NCI-H1436 treated with DMSO at 0.1 percent for 48 hours (cell line): ENCODE measurements at places on chromosomes 4 and X.

DNA sequence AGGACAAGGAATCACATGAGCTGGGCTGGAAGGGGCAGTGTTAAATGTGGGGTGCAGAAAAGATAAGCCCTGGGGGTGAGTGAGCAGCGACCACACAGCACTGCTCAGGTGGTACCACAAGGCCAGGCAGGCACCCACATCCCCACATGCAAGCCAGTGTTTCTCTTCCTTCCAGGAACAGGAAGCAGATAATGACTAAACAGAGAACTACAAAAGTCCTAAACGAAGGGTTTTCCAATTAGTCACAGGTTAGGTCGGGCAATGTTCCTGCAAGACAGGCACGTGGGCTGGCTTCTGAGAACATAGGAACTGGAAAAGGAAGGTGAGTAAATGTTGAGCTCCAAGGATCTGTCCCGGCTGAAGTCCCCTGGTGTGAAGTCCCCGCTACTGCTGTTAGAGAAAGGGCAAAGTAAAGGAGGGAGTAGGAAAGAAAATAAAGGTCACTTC is 19.5 kb downstream of the RELL1 start:
- DNase-seq: no peak

DNA sequence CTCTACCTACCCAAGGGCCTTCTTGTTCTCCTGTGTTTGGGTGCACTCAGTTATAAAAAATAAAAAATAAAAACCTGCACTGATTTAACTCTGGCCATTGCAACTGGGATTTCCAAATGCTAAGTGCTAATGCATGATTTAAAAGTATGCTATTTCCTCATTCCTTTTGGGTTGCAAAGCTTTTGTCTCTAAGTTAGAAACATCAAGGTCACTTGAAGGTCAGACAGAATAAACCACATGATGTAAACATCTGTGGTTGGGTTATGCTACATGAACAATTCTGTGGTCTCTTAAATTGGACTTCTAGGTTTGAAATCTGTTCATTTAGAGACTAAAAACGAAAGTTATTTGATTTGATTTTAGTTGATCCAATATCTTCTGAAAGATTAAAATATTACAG is 1547.4 kb upstream of the TENM3 start:
- no peak for DNase-seq

DNA sequence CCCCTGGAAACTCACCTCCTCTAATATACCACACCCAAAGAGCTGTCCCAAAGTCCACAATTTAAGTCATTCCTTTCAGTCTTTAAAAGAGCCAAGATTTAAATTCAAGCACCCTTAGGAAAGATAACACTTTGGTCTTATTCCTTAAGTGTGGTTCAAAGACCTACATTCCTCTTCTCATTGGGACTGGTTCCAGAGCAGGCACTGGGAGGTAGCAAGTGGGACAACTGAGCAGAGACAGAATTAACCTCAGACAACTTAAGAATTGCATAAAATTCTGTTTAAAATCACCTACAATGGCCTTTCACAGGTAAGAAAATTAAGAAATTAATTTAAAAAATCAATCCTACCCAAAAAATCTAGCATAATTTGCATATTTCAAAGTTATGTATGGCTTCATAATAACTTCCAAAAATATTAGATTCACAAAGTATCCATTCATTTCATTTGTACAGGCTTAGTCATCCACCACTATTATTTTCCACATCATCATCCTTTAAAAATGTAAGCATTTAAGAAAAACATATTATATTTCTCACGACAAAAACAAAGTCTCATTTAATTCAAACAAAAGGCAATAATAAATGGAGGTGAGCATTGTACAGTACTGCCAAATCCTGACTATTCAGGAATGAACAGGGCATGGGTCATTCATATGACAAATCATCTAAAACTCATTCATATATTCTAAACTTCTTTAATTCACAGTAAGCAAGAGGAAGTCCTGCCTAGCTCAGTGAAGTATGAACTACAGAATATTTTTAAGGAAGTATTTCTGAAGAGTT is 13.6 kb downstream of the PRSS12 start:
- DNase-seq: no peak

DNA sequence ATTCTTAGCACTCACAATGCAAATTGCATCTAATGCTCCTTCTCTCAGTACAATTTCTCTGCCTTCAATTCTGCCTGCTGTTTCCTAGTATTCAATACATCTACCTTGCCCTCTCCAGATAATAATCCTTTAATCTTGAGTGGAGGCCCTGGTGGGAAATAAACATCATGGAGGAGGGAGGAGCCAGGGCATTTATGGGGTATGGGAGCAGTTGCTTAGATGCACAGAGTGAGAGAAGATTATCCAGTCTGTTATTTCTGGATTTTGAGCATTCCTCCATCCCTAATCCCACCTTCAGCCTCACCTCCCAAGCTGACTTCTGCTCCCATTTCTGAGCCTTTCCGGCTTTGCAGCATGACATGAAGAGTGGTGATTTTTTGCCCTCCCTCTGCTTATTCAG is 127.9 kb upstream of the PPP3CA start:
- no peak for DNase-seq

GRCh38 chrX:111646515-111646914 is 34.5 kb upstream of the ALG13 start:
- no peak for DNase-seq

- DNase-seq: no peak
Observed at GRCh38 chr4:53463340-53463739, 85.9 kb downstream of the FIP1L1 start.

DNA sequence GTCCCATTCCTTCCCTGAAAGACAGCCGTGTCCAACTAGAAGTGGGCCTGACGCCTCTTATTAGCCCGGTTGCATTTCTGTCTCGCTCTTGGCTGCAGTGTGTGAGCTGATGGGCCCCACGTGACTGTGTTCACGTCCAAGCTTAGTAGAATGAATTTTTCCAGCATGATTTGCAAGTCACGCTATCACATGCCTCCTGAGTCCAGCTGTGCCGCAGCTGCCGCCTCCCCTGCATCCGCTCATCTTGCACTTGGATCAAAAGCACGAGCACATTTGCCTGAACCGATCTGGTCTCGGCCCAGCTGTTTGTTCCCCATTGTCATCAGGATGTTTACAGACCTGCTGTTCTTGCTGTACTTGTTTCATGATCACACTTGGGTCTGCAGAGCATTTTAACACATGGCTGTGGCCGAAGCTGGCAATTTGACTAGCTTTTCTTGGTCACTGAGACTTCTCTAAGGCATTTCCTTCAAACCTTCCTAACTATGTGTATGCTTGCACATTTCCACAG is 126.5 kb downstream of the KIT start:
- no peak for DNase-seq

DNA sequence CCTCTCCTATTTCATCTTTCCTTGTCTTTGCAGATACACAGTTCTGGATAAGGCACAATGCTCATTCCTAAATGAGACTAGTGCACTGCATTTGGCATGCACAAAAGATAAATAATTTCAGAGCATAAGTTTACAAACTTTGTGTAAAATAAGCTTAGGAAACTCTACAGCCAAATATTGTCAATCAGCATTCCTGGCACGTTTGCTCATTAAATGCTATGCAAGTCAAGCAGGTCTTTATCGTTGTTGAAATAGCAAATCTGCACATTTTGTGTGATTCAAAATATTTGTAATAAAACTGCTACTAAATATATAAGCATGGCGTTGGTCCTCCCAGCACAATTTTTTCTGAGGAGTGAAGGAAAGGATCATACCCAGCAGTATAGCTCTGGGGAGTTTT is 322.1 kb upstream of the NOCT start:
- DNase-seq: no peak

DNA sequence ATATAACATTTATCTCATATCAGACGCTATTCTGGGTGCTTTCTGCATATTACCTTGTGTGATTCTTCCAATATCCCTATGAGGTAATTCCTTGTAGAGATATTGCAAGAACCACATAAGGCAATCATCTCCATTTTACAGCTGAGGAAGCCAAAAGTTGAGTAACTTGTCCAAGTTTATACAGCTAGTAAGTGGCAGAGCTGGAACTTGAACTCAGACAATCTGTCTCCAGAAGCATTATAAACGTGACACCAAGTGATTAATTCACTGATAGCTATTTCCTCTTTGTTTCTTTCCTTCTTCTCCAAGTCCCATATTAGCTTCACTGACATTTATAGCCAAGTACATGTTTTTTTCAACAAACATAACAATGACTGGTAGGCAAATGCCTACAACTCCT is 7.3 kb downstream of the EMCN start:
- no peak for DNase-seq

DNA sequence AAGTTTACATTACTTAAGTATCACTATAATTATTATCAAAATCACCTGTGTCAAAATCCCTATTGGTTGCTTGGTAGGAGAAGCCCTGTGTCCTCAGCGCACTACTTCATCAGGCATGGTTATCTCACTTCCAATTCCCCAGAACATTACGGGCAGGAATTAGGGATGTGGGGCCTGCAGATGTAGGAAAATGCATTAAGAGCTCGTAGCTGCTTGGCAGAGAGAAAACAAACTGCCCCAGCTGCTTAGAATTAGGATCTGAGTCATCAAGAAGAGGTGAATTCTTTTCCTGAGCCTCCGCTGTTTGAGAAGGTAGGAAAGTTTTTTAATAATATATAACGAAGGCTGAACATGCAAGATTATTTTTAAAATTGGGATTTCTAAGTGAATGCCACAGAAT is 31.1 kb upstream of the CLNK start:
- DNase-seq: no peak

DNA sequence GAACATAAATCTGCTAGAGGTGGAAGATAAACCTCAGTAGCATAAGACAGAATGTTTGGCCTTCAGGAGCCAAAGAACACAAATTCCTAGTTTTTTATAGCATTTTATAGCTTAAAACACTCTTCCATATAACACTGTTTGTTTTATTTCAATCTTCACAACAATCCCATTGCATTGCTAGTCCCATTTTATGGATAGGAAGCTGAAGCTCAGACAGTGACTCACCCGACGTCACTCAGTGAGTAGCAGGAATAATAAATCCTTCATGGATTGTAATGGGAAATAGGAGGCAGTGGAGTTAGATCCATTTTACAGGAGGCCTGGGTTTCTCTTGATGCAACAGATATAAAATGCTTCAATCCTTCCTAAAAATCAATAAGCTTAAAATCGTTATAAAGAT is 217.5 kb downstream of the RAB28 start:
- DNase-seq: no peak

DNA sequence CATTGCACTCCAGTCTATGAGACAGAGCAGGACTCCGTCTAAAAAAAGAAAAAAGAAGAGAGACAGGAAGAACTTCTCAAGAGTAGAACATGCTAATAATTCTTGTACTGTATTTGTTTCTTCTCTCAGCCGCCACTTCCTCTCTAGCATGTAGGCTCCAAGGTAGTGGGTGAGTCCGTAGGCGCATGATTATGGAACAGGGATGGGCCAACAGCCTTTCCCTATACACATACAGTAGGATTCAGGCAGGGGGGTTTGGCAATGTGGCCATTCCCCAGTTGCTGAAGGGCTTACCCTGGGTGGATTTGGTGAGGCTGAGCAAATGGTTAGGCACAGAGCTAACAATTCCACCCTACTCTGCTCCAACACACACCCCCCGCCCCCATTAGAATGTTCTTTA is 35.0 kb upstream of the APLN start:
- DNase-seq: no peak

DNA sequence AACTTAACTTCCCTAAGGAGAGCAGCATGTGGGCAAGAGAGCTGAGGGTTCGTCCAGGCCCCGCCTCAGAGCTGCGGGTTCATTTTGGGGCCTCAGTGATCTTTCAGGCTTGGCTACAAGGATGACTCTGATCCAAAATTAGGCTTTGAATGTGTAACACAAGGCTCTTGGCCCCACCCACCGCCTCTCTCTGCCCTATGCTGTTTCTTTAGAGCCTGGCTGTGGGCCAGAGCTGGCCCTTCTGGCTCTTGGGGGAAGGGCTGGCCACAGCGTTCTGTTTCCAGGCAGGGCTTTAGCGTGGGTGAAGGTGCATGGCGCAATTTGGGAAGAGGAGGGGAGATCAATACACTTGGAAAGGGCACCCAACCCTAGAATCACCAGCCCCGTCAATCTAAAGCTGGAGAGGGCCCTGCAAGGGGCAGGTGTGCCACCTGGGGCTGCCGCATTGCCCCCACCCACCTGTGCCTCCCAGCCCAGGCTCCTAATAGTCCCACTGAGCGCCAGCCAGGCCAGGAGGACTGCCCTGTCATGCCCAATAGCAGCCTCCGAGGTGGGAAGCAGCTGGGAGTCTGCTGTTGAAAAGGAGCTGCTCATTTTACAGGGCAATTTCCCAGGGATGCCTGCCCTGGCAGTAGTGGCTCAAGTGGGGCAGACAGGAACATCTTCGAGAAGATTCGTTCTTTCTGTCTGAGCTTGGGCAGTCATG is 84.5 kb upstream of the MAML3 start:
- peak; percentile 79 for DNase-seq

- no peak for DNase-seq
Observed at GRCh38 chr4:119238068-119238722, 25.7 kb downstream of the USP53 start.

DNA sequence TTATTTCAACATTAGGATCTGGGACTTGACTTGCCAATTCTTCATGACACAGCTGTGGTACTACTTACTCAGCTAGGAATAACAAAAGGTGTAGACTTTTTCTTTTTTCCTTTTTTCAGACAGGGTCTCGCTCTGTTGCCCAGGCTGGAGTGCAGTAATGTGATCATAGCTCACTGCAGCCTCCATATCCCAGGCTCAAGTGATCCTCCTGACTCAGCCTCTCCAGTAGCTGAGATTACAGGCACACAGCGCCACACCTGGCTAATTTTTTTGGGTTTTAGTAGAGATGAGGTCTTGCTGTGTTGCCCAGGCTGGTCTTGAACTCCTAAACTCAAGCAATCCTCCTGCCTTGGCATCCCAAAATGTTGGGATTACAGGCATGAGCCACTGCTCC is 16.3 kb downstream of the NOA1 start:
- no peak for DNase-seq

GRCh38 chr4:44804301-44804700 is 77.9 kb upstream of the GNPDA2 start:
- no peak for DNase-seq

- DNase-seq: no peak
Observed at GRCh38 chr4:184649971-184650855, 675 bp downstream of the PRIMPOL start.

- no peak for DNase-seq
Observed at GRCh38 chr4:1061056-1061700, 49.8 kb downstream of the FGFRL1 start.

GRCh38 chr4:152917543-152918395 is 18.4 kb upstream of the FHDC1 start:
- no peak for DNase-seq

DNA sequence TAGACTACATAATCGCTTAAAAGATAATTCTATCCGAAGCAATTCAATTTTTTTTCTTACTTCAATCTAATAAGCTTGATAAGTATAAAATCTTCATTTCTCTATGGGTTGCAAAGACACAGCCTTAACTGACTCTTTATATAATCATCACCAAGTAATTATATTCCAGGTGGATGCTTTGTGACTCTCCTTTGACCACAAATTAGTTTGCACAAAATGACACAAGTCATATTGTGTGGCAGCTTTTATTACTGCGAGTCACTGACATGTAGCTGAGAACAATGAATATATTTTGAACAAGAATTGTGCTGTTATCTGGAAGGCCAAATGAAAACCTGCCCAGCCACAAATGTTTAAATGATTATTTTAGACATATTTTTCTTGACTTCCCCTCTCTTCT is 1727.8 kb downstream of the ARAP2 start:
- no peak for DNase-seq
